ENCODE measurements at places on chromosomes 4 and X.

- DNase-seq, result no peak
Measured at GRCh38 chr4:145308598-145308997, 128.2 kb upstream of the OTUD4 start.

- DNase-seq, result no peak
Measured at GRCh38 chrX:65783746-65784145, 116.3 kb downstream of the MSN start.

DNA sequence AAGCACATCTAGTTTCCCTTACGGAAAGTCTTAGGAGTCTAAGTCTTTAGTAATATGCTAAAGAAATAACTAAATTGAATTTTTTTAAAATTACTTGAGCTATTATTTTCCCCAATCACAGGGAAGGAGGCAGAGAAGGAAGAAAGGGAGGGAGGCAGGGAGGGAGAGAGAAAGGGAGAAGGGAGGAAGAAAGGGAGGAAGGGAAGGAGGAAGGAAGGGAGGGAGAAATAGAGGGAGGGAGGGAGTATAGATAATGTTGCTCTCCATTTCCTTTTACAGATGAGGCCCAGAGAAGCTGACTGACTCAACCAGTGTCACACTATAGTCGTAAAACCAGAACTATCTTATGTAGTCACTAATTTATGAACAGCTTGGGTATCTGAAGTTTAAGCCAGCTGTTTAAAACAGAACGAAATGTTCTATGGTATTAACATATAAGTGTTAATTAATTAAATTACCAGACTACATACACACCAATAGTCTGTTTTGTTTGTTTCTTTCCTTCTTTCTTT, 14.6 kb downstream of the SH3RF1 start:
- DNase-seq, result no peak

GRCh38 chr4:10371869-10372471, 85.3 kb downstream of the ZNF518B start:
- DNase-seq, result no peak

GRCh38 chr4:187903700-187904099, 91.9 kb upstream of the ZFP42 start:
- no peak for DNase-seq

- no peak for DNase-seq
Measured at GRCh38 chr4:155748039-155748438, 10.8 kb upstream of the GUCY1B1 start.
